ENCODE measurements at places on chromosomes 2 and 18. TPM values are rescaled to one million over a fixed set of nuclear protein-coding genes. Genes with fewer than 3 reads are reported as not detected.

- DNase-seq, result no peak
Measured at GRCh38 chr2:219464286-219465032, 29.8 kb downstream of the SPEG start.

DNA sequence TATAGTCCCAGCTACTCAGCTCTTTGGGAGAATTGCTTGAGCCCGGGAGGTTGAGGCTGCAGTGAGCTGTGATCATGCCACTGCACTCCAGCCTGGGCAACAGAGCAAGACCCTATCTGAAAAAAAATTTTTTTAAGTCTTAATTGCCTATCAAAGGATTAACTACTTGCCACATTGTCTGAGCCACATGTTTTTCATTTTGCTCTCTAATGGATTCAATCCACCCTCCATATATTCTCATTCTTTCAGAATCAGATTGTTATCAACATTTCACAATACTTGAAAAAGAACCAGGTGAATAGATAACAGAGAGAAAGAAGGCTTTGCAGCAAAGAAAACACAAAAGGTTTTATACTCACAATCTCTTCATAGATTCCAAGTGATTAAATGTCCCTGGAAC lies 61.0 kb downstream of the PXDN start:
- DNase-seq, result no peak

- DNase-seq, result peak; percentile 63
Measured at GRCh38 chr2:18651842-18652774, 62.7 kb upstream of the NT5C1B start.

- no peak for DNase-seq
Measured at GRCh38 chr2:26552641-26553374, 74.9 kb upstream of the OTOF start.

DNA sequence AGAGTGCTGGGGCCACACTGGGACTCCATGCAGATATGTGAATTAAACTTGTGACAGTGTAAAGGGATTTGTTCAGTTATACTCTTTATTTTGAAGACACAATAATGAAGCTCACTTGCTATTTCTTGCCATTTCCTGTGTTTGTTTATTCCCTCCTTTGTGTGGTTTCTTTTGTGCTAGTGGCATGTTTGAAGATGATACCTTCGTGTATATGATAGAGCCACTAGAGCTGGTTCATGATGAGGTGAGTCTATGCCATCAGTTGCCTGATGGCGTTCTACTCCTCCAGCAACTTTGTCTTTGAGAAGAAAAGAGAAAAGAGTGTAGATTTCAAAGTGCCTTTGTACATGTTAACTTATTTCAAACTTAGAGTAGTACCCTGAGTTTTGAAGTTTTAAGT lies 99.2 kb upstream of the FAM237A start:
- no peak for DNase-seq

DNA sequence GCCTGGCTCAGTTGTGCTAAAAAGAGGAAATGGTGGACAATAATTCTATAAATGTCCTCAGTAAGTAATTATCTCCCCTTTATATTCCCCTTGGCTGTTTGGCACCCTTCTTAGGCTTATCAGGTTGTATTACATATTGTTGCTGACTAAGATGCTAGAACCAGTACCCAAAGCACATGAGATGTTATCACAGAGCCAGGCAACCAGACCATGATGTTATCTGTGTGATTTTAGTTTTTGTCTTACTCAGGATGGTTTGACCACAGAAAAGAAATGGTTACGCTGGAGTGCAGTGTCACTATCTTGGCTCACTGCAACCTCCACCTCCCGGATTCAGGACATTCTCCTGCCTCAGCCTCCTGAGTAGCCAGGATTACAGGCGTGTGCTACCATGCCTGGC lies 15.2 kb downstream of the R3HDM1 start:
- no peak for DNase-seq

- DNase-seq, result no peak
Measured at GRCh38 chr2:43074592-43075053, 151.8 kb downstream of the ZFP36L2 start.

DNA sequence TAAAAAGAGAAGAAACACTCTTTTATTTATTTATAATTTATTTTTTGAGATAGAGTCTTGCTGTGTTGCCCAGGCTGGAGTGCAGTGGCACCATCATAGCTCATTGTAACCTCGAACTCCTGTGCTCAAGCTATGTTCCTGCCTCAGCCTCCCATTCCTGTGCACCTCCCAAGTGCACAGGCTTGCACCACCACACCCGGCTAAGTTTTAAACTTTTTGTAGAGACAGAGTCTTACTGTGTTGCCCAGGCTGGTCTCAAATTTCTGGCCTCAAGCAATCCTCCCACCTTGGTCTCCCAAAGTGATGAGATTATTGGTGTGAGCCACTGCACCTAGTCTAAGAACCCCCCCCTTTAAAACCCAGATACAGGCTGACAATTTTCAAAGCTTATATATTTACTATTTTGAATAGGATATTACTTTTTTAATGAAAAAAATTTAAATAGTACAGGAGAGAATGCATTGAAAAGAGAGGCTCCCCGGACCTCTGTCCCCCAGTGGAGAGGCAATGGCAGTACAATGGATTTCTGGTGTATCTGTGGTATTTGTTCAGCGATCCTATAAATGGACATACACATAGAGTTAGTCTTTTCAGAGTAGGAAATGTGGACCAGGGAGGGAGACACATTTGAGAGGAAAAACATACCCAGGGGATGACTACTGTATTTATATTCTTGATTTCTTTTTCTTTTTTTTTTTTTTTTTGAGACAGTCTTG lies 48.1 kb upstream of the CNOT11 start:
- DNase-seq, result peak; percentile 34

- DNase-seq, result peak; percentile 86
Measured at GRCh38 chr2:150732064-150732463, 244.6 kb upstream of the RND3 start.

- no peak for DNase-seq
Measured at GRCh38 chr2:183610724-183611123, 486.5 kb downstream of the NUP35 start.

DNA sequence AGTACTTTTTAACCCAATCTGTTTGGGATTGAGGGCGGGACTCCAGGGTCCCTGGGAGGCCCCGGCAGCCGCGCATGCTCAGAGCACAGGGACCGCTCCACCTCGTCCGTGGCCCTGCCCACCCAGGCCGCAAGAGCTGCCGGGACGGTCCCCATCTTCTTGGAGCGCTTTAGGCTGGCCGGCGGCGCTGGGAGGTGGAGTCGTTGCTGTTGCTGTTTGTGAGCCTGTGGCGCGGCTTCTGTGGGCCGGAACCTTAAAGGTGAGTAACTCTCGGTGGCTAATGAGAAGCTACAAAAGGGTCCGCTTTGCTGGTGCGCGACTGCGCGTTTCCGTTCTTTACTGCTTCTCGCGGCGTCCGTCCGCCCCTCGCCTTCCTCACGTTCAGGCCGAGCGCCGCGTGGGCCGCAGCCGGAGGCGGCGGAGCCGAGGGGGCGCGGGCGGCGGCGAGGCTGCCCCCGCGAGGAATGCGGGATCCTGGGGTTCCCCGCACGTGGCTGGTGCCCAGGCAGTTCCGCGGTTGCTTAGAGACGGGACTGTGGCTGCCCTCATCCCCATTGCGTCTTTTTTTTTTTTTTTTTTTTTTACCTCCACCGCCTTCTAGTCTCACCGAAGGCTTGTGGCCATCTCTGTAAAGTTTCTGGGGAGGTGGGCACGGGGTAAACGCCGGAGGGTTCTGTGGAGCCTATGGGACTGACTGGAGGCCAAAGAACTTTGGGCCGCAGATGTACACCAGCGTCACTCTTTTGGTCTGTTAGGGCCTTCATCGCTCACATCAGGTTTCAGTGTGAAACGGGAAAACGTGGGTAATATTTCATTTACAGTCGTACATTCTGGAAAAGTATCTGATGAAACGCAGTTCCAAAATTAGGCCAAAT lies at the start of gene SSB:
Gene SSB, plus strand, starts transcription at position 154 of the 875 bp plus-strand sequence. CDS start 2,090 bp downstream, outside the sequence.
- peak; percentile 96 for DNase-seq

DNA sequence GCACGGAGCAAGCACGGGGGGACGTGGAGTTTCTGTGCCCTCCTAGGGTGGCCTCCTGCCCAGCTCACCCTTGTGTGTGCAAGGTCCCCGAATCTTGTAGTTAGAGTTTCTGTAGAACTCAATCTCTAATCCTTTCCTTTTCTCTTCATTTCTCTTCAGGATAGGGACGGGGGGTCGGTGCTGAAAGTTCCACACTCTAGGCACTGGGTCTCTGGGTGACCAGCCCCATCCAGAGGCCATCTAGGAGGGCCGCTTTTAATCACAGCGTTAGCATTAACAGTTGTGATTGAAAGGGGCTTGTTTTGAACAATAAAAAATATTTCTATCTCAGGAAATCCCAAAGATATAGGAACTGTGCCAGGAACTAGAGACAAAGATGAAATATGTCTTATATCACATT lies 10.5 kb downstream of the SOCS6 start:
- DNase-seq, result no peak

- no peak for DNase-seq
Measured at GRCh38 chr18:59918997-59919396, 19.2 kb downstream of the PMAIP1 start.

DNA sequence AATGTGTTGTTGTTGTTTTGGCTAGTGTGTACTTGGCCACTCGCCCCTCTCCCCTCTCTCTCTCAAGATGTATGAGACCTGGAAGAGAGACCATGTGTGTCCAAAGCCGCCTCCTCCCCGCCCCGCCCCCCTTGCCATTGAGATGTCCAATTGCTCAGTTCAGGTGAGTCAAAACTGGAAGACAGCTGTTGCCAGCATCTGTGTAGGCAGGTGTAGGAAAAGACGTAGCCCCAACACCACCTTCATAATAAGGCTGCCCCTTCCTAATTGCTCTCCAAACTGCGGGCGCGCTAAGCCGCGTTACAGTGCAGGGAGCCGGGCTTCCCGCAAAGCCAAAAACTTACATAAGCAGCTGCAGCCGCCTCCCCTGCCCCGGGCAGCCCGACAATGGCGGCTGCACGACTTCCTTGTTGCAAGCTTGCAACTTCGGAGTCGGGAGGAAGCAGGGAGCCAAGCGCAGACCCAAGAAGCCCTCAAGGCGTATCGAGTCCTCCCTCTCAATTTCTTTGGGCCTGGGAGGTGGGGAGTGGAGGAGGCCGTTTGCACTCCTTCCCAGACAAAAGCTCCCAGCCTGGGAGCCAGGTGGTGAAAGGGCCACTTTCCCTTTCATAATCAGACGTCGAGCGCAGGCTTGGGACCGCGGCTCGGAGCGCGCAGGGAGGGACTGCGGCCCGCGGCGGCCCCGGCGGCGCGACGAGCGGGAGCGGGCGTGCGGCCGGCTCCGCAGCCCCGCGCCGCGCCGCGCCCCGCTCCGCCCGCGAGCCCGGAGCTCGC lies 882 bp downstream of the ZBTB14 start:
- no peak for DNase-seq

DNA sequence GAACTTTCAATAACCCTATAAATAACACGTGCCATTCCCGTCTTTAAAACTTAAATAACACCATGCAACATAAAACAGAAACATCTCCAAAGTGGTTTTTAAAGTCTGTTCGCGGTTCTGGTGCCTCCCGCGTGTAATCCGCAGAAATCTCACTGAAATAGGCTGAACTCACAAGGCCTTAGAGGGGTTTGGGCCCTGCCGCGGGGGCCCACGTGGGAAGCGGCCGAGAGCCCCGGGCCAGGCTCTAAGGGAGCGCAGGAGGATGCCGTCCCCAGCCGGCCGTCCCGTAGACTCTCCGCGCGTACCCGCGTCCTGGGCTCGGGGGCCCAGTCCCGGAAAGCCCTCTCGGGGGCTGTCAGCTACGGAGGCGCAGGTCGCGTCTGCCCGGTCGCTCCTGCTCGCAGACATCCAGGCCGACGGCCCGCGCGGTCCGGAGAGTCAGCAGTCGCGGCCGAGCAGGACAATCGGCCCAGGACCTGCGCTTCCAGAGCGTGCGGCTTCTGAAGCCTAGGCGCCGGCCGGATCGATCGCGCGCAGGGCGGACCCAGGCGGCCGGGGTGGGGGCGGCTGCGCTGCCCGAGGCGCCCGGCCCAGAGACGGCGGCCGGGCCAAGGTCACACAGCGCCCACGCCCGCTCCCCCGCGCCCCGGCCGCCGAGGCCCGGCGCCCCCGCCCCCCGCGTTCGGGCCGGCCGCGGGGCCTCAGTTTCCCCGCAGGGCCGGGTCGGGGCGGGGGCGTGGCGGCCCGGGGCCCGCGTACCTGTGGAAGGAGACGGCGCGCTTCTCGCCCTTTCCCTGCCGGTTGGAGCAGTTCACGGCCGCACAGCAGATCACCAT lies 558 bp downstream of the THAP4 start:
- DNase-seq, result peak; percentile 79

GRCh38 chr18:3250237-3251107 lies 2.9 kb downstream of the MYL12A start:
- peak; percentile 79 for DNase-seq

- peak; percentile 64 for DNase-seq
Measured at GRCh38 chr2:226902041-226902966, 66.5 kb downstream of the RHBDD1 start.

DNA sequence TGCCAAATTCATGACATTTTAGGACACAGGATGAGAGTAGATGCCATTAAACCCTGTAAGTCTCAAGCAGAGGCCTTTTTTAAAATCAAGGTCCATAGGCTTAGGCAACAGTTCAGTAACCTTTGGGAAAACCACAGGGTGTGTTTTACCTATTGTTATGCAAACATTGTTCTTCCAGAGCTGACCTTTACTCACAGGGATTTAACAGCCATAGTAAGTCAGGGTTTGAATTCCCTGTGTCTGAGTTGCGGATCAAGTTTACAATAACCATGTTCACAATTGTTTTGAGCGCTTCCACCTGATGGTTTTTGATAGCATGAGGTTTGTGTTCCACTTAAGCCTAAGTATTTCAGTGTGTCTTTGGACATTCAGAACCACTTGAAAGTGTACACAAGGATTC lies 160.1 kb upstream of the BOD1L2 start:
- DNase-seq, result no peak

GRCh38 chr2:149446748-149447147 lies 116.4 kb downstream of the LYPD6 start:
- DNase-seq, result no peak

DNA sequence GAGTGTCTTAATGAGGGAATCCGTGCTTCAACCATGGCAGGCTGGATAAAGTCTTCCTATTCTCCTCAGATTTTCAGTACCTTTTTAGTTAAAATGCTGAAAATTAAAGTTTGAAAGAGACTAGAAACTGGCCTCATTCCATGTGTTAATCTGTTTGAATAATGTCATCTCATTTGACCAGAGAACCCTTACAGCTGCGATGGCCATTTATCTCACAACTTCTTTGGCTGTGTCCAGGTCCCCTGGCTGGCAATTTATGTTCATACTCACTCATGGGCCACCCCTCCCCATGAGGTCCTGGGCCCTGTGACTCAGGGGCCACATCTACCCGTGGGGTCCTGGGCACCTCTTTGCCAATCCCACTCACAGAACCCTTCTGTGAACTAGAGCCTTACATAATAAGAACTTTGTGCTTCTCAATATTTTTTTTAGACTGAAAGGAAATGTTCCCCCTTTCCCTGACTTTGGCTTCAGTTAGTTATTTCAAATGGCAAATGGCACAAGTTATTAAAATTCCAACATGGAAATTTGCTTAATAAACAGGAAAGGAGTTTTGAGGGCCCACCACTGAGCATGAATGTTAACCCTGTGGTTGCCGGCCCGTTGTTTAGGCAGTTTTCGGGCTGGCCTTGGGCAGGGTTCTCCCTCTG lies 134.6 kb downstream of the UXS1 start:
- DNase-seq, result no peak

The DSC2 gene
- not detected for total RNA-seq

The CDCA7 gene
- 3.0 TPM for total RNA-seq

The AQP12A gene
- not detected for total RNA-seq

The SPHKAP gene
- 0.32 TPM for total RNA-seq

The L3MBTL4 gene
- not detected for total RNA-seq

The FOXD4L1 gene
- total RNA-seq, result not detected

The STPG4 gene
- total RNA-seq, result not detected

The EPAS1 gene
- 66.3 TPM for total RNA-seq

The SLC23A3 gene
- 1.2 TPM for total RNA-seq

The TTR gene
- not detected for total RNA-seq

Data from GM23248 (cell line).